ENCODE measurements at places on chromosomes 3 and 15. TPM values are rescaled to one million over a fixed set of nuclear protein-coding genes. Genes with fewer than 3 reads are reported as not detected.

SYNPR gene
- not detected for total RNA-seq

CSPG5 gene
- total RNA-seq = under 0.01 TPM

DNA sequence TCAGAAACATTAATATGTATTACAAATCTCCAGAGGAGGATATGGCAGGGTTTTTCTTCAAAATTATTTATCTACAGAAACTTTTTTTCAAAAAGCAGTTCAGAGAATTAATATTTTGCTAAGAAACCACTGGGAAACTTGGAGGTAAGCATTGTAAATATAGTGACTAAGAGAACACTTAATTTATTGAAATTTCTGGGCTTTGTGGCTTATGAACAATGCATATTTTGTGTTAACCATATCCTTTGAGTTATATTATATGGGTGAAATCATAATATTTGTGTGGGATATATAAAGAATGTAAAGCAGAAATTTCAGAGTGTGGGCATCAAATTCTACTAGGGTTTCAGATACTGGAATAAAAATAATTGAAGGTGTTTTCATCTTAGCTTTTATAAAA, 1059.2 kb downstream of the ZPLD1 start:
- DNase-seq = no peak

- DNase-seq = no peak
Observed at GRCh38 chr3:69052472-69052898, 352 bp upstream of the TMF1 start.

- DNase-seq = peak; percentile 79
Observed at GRCh38 chr15:42577514-42578031, 2.2 kb downstream of the STARD9 start.

DNA sequence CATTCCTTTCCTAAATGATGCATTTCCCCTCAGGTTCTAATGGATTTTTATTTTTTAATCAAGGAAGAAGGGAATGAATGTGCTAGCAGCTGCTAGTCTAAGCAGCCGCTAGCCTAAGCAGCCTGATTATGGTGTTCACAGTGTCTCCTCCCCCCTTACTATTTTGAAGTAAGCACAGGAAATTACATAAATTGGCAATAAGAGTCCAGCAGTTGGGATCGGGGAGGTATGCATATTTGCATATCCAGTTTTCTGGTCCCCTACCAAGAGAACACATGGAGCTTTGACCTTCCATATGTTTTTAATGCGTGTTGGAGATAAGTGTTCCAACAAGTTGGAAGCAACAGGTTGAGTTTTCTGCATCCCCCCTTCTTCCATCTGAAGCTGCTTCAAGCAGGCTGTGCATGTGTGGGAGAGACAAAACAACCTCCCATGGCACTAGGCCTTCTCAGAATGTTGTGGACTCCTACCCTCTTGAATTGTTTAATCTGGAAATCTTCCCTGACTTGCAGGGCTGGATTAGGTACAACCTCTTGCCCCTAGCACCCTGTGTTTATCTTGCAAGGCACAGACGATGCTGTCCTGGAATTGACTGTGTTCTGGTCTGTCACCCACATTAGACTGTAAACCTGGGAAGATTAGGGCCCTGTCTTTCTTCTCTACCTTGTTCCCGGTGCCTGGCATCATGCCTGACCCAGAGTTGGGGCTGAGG, 124.8 kb upstream of the LRIG1 start:
- peak; percentile 18 for DNase-seq

- DNase-seq = no peak
Observed at GRCh38 chr15:25990220-25990619, 127.1 kb upstream of the ATP10A start.

DNA sequence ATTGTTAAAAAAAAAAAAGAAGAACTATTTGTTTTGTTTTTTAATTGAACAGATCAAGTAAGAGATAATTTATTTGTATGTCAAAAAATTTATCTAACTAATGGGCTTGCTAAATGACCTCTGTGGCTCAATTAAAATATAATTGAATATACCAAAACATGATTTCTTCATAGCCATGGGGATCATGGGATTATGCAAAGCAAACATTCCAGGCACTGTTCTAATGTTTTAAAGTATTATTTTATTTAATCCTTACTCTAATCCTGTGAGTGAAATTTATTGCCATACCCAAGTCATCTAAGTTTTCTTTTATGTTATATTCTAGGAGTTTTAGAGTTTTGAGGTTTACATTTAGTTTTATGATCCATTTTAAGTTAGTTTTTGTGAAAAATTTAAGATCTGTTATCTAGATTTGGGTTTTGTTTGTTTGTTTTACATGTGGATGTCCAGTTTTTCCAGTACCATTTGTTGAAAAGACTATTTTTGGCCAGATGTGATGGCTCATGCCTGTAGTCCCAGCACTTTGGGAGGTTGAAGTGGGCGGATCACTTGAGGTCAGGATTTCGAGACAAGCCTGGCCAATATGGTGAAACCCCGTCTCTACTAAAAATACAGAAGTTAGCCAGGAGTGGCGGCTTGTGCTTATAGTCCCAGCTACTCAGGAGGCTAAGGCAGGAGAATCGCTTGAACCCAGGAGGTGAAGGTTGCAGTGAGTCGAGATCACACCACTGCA, 52.3 kb upstream of the CNOT10 start:
- DNase-seq = peak; percentile 11

GRCh38 chr15:43378601-43379000, 7.7 kb downstream of the TUBGCP4 start:
- no peak for DNase-seq

Measured in IMR-90 (cell line).